T follicular helper cell (primary cell): ENCODE measurements at places on chromosomes 2 and 18.

DNA sequence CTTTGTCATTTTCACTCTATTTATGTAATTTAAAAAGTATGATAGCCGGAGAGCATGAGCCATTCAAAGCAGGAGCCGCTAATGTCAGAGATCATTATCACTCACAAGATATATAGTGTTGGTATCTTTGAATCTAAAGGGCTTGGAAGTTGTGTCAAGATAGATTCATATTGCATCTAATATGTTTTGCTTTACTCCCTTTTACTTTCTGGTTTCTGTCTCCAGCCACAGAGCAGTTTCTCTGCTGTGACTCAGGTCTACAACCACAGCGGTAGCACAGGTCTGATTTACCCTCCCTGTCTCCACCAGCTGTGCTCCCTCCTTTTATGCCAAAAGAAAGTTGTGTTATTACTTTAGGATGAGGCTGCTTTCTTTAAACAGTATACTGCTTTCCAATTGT, 424.0 kb downstream of the ARHGAP15 start:
- no peak for DNase-seq

GRCh38 chr18:25033747-25034471, 318.1 kb downstream of the ZNF521 start:
- no peak for DNase-seq

DNA sequence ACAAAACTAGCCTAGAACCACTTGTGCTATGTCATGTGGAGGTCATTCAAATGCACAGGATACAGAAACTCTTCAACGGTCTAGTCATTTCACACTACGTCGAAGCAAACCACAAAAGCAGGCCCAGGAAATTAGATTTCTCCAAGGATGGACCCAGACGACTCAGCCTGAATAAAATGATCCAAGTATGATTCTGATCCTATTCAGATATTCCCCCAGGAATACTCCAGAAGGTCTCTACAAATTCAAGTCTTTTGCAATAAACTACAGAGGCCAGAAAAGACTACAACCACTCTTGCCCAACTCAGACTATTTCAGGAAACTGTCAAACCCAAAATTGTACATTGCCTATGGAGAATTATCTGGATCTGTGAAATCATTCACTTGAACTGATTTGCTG, 422.5 kb downstream of the METTL4 start:
- DNase-seq = no peak

- no peak for DNase-seq
These were observed 14.1 kb downstream of the MC4R start for GRCh38 chr18:60358516-60358915.

GRCh38 chr18:25531207-25531606, 179.2 kb upstream of the ZNF521 start:
- no peak for DNase-seq

GRCh38 chr2:241118737-241119505, 16.8 kb upstream of the MTERF4 start:
- no peak for DNase-seq

GRCh38 chr2:67854798-67855197, 208.0 kb downstream of the C1D start:
- DNase-seq = no peak

- no peak for DNase-seq
These were observed 5.1 kb upstream of the MAL start for GRCh38 chr2:95020275-95021022.
